ENCODE measurements at places on chromosomes 12 and 14. TPM values are rescaled to one million over a fixed set of nuclear protein-coding genes. Genes with fewer than 3 reads are reported as not detected.

The CD27 gene
- total RNA-seq, result 1.8 TPM

The SIX6 gene
- total RNA-seq, result not detected

The CLEC9A gene
- total RNA-seq, result not detected

The ERP27 gene
- total RNA-seq, result 5.6 TPM

The PTGER2 gene
- 4.1 TPM for total RNA-seq

The TMEM229B gene
- 12.6 TPM for total RNA-seq

The TMPRSS12 gene
- not detected for total RNA-seq

The SCYL2 gene
- 64.6 TPM for total RNA-seq

The CBLN3 gene
- total RNA-seq, result 2.2 TPM

The ADCY6 gene
- 102 TPM for total RNA-seq

The CPM gene
- 40.1 TPM for total RNA-seq

The PRB2 gene
- not detected for total RNA-seq

The OXA1L gene
- 115 TPM for total RNA-seq

The DACT1 gene
- total RNA-seq, result 3.0 TPM
